CD4-positive, alpha-beta T cell treated with Interleukin-17A for 4 hours (primary cell): ENCODE measurements at places on chromosomes 2 and 18.

DNA sequence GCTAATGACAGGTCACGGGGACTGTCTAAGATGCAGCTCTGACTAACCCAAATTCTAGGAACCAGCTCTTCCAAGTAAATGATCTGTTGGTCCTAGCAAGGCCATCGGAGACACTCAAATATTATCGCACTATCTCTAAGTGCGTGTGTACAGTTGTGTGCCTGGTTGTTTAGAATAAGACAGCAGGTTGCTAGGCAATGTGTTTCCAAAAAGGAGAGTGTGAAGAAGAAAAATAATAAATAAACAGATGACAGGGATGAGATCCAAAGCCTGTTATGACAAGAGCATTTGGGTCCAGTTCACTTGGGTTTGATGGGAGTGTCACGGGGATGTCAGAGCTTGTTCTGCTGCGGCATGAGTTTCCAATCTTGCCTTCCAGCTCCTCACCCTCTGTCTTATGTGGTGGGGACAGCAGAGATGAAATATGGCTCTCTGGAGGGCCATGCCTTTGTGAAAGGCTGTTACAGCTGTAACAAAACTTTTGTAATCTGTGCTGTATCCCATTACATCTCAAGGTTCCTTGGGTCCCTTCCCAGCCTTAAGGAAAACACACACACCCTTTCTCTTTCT is 127.5 kb upstream of the TNP1 start:
- DNase-seq, result no peak

- DNase-seq, result no peak
Measured at GRCh38 chr2:196606516-196606915, 33.0 kb upstream of the CCDC150 start.

GRCh38 chr2:158205215-158205614 is 103.5 kb downstream of the UPP2 start:
- no peak for DNase-seq

- DNase-seq, result no peak
Measured at GRCh38 chr2:135803278-135803677, 33.7 kb downstream of the LCT start.

GRCh38 chr2:199288424-199288823 is 169.3 kb downstream of the SATB2 start:
- DNase-seq, result no peak

GRCh38 chr2:2191110-2191707 is 139.9 kb downstream of the MYT1L start:
- no peak for DNase-seq

DNA sequence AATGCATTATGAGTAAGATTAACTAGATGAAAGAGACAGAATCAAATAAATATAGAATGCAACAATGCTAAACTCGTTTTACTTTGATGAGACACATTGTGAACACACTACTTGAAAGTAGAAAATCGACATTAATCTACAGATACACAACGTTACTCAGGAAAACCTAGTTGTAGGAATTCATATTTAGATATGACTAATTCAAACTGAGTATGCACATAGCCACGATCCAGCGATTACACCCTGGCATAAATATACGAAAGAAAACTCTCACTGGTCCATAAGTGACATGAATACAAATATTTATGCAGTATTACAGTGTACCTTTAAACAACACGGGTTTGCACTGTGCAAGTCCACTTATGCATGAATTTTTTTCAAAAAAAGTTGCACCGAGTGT is 485.6 kb downstream of the TMX3 start:
- DNase-seq, result no peak

GRCh38 chr2:38875227-38875575 is 533 bp downstream of the DHX57 start:
- no peak for DNase-seq

GRCh38 chr2:109199790-109200189 is 70.8 kb downstream of the SH3RF3 start:
- no peak for DNase-seq

DNA sequence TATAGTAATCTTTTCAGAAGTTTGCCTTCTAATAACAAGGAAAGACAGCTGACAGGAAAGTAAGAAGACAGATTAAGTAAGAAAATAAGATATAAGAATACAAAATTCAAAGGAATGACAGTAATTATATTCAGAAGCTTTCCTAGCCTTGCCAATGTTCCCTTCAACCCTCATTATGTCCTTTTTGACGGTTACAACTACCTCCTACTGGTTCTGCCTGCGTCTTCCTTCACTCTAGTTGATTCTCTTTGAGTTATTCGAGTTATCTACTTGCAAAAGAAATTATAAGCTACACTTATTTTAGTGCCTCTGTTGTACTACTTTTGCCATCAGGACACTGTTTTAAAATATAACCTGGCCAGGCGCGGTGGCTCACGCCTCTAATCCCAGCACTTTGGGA is 218.9 kb upstream of the GYPC start:
- DNase-seq, result no peak

- no peak for DNase-seq
Measured at GRCh38 chr2:170368370-170368769, 190.4 kb downstream of the MYO3B start.

DNA sequence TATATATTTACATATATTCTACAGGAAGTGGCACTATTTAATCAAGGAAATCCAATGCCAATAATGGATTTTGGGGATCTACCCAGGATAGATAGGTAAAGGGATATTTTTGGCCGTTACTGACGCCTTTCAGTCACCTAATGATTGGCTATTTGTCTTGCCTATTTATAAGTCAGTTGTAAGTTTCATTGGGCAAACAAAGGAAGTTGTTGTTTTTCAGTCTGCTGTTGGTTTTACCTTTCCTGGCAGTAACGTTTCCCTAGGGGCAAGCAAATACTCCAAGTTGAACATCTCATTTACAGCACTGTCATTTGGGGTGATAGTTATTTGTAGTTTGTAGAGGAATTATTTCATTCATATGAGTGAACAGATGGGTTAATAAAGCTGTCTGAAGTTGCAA is 17.0 kb upstream of the LANCL1 start:
- no peak for DNase-seq

DNA sequence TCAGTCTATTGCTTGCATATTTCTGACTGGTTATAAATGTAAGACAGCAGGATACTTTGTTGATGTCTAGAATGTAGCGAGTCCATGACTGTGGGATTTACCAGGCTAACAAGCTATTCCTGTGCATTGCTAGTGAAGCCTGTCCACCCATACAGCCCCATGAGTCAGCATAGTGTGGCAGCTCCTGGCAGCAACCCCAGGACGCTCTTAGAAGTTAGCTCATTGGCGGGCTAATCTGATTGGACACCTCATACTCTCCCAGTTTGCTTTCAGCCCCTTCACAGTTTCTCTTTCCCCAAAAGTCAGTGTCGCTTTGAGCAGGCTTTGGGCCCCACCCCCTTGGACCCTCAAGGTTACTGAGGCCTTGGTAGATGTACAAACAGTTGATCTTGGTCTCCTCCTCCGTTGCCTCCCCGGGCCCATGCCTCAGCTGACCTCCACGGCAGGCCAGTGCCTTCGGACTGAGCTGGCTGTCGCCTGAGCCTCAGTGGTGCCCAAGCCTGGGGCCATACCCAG is 48.0 kb downstream of the COA5 start:
- no peak for DNase-seq
